ENCODE measurements at places on chromosomes 1 and 21. TPM values are rescaled to one million over a fixed set of nuclear protein-coding genes. Genes with fewer than 3 reads are reported as not detected.

The COA7 gene
- 11.3 TPM for total RNA-seq

The VCAM1 gene
- 54.8 TPM for total RNA-seq

The OPRD1 gene
- total RNA-seq: not detected

The S1PR1 gene
- total RNA-seq: 12.9 TPM

The LCE1E gene
- not detected for total RNA-seq

The NHLH2 gene
- under 0.01 TPM for total RNA-seq

The HUNK gene
- 1.3 TPM for total RNA-seq

The KLF18 gene
- not detected for total RNA-seq

The LCE1D gene
- not detected for total RNA-seq

The PLCH2 gene
- total RNA-seq: under 0.01 TPM

- peak; percentile 41 for DNase-seq
Measured at GRCh38 chr1:23657659-23658275, 33.8 kb upstream of the RPL11 start.

DNA sequence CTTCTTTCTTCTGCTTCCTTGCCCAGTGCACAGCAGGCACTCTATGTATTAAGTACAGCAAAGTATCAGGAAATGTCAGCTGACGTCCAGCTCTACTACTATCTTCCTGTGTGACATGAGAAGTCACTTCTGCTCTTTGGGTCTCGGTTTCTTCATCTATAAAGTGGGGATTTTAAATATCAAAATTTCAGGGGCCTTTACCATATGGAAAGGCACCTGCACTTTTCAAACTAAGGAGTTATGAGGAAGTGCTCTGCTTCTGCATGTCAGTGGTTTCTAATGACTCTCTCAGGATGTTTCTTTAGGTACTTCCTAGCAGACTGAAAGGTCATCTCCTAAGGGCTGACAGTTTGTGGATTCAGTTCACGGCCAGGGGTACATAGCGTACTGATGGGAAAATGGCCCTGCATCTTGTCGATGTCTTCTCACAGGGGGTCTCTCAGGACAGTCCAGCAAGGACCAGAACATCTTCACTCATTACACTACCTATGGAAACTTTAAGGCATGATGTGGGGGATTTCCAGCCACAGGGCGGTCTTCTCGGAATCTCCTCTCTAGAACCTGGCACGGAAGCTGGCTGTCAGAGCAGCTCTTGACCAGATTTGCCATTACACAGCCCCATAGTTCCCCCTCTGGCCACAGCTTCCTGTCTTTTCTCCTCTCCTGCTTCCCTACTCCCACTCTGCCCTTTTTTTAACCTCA, 42.0 kb upstream of the MTF1 start:
- no peak for DNase-seq

GRCh38 chr1:112522621-112523020, 13.9 kb downstream of the WNT2B start:
- peak; percentile 97 for DNase-seq

DNA sequence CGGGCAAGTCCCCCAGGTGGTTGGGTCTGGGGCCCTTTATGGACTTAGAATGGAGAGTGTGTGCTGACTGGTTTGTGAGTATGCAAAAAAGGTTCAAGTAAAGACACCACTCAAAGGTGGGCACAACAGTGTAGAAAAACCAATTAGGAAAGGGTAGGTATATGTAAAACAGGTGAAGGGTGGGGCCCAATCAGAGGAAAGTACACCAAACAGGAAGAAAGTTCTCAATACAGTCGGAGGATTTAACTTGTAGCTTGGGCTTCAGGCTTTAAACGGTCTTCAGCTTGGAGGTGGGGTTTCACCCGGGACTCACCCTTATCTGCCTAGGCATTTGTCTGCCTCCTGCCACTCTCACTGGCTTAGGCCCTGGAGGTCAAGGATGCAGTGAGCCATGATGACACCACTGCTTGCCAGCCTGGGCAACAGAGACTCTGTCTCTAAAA, 6.8 kb upstream of the PUM1 start:
- DNase-seq: no peak

GRCh38 chr1:17212009-17212408, 7.1 kb downstream of the PADI1 start:
- no peak for DNase-seq

GRCh38 chr1:227766015-227766634, 30.9 kb downstream of the SNAP47 start:
- DNase-seq: no peak

DNA sequence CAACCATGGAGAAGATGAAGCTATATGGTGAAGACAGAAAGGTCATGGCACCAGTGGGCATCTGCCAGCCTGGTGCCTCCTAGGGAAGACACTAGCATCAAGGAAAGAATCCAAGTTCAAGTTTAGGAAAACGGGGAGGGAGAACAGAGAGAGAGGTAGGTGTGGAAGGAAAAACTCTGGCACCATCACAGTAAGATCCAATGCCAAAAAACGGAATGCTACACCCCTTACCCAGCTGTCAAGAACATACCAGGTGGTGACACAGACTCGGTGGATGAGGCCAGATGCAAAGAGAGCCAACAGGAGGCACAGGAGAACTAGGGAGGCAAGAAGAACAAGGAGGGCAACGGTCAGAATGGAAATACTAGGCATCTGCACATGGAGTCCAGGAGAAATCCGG, 3.6 kb downstream of the KRTCAP2 start:
- DNase-seq: no peak

GRCh38 chr1:117609471-117609911, 3.6 kb downstream of the TENT5C start:
- no peak for DNase-seq

DNA sequence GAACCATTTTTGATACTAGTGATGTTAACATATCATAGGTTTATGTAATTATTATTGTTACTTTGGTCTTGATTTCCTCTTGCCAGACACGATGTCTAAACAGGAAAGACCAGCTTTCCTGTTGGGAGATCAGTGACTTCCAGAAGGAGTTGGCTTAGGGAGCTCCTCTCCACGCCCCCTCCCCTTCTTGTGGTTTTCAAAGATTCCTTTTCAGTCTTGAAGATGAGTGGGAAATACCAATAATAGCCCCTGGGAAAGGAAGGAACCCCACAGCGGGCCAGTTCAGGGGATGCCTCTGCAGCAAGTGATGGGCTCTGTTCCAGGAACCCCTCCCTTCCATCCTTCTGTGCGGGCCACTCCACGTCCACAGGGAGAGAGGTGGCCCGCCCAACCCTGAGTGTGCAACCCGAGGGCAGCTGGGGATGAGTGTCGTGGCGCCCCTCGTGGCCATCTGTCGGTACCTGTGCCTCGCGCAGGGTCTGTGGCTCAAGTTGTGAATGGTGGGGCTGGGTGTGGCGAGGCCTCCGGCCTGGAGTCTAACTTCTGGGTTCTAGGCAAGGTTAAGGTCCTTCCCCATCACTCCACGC, 65.7 kb downstream of the TLR5 start:
- DNase-seq: no peak

DNA sequence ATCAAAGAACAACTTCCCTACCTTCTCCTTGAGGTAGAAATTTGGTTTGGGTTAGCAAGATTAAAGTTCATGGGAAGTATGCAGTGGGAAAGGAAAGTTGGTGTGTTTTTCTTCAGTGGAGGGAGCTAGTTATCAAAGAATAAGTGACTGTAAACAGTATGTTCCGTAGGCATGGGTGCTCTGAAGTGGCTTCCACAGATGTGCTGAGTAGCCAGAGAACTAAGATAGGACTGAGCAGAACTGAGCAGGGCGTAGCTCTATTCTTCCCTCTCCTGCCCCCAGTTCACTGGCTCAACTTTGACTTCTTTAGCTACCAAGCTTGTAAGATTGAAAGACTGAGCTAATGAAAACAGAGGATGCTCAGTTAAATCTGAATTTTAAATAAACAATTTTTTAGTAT, 3.4 kb downstream of the ADCY10 start:
- DNase-seq: no peak

DNA sequence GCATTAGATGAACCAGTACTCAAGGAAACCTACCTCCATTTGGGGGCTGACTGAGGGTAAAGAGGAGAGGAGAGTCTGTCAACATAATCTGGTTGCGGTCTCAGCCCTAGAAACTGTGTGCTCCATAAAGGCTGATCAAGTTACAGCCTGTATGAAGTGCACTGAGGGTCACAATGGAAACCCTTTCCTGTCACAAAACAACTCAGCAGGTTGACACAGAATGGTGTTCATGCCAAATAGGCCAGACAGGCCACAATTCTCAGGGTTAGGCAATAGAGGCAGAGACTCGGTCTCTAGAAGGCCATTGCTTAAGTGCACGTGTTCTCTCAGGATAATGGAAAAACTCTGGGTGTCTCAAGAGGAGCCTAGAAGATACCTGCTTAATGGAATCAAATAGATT, 4.1 kb upstream of the ANKRD35 start:
- DNase-seq: no peak

DNA sequence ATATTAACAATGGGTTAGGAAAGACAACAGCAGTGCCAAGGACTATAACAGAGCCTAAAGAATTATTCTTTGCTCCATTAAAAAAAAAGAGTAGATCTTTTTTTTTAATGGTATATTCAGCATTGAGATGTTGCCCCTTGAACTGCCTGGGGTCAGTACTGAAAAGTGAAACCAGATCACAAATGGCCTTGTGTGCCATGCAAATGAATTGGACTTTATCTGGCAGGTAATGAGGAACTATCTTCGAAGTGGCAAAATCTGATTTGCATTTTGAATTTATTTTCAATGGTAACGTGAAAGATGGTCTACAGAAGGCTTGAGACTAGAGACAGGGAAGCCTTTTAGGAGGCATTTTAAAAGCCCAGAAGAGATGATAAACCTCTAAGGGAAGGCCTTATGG, 21.4 kb upstream of the PKN2 start:
- no peak for DNase-seq

DNA sequence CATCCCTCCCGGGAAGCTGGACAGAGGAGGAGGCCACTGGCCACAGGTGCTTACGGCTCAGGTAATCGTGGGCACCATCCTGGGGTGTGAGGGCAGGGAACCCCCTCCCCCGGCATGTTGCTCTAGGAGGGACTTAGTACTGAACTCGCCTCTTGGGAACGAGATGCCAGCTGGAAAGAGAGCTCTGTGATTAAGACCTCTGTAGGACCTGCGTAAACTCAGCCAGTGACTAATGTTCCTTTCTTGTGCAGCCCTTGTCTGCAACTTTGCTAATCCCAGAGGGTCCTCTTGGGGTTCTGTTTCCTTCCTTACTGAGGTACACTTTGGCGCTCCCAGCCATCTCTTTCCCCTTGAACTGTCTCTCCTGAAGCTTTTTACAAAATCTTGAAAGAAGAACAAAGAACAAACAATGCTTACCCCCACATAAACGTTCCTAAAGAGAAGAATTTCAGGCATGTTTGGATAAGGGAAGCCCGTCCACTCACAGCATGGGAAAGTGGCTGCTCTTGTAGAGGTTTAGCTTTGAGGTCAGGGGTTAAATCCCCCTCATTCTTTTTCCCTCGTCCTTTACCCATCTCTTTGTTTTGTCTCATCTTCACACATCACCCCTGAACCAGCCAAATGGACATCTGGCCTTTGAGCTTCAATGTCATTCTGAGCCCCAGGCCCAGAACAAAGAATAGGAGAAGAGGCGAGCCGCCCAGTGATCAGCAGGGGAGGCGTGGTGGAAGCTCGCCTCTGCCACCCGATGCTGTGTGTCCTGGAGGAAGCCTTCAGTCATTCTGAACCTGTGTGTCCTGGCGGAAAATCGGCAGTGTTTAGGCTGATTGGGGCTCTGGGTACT, 37.4 kb downstream of the CITED4 start:
- DNase-seq: peak; percentile 34

DNA sequence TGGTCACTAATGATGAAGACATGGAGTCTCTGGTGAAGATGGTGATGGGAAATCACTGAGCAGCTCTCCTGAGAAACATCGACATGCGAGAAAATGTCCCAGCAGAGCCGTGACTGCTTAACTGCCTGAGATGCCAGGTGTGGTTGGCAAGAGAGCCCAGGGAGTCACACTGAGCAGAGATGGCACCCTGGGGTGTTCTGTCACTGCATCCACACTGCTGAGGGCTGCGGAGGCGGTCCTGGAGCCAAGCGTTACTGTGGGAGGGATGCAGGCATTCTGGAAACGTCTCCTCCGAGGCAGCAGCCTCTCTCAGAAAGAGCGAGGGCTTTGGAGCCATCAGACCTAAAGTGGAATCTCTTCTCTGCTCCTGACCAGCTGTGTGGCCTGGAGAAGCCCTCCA, 57.2 kb downstream of the EPHB2 start:
- no peak for DNase-seq

DNA sequence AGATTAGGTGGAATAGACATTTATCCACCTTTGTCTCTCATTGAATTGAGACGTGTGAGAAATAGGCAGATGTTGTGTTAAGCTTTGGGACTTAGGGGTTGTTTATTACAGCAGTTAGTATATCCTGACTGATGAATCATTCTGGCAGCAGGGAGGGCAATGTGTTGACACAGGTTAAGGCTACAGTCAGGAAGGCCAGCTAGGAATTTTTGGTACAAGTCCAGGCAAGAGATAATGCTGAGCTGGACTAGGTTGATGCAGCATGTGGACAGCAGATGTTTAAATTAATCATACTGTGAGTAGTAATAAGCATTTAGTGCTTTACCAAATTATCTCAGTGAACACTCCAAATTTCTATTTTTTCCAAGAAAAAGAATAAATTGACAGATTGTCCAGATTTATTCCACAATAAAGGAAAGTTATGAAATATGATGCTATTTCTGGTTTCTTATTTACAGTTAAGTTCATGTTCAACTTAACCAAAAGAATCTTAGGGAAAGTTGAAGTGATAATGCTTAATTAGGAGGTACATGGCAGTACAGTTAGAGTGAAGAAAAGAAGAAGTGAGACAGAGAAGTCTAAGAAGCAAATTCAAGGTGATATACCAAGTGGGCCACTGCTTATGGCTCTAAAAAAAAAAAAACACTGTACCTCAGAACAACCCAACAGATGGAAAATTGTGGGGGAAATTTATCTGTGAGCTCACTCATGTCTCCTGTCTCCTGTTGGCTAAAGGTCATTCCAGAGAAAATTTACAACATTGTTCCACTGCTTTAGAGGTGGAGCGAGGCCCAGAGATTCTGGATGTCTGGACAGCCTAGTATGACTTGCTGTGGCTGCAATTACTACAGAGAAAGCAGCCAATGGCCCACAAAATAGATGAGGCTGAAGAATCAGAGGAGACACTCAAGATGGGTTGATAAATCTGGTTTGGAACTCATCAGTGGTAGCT, 102.7 kb upstream of the C21orf91 start:
- DNase-seq: peak; percentile 68

DNA sequence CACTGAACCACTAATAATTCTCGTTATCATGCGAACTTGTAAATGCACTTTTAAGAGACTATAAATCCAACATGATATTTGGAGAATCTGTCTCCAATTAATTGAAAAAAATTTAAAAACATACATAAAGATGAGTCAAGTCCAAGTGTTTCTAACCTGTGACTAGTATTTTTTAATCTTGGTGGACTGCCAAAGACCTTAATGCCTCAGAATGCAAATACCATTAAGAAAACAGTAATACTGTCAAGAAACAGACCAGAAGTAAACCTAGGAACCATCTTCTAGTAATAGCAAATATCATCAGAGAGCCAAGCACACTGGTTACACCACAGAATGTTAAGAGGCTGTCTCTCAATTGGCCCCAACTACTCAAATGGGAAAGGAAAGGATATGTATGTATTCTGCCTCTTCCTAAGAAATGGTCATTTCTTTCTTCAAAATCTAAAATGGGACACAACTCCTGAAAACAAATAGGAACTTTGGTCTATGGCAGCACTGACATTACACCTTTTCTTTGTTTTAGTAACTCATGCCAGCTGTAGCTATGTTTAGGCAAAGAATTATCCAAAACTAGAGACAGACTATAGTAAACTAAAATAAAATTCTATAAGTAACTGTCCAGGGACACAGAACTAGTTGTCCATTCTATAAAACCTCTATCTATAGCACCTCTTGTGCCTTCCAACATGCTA, 15.8 kb downstream of the SCYL3 start:
- peak; percentile 93 for DNase-seq

GRCh38 chr1:229863651-229864545, 203.1 kb upstream of the GALNT2 start:
- DNase-seq: no peak

GRCh38 chr1:218496561-218496960, 151.4 kb downstream of the TGFB2 start:
- DNase-seq: peak; percentile 98

Data from fibroblast of villous mesenchyme (primary cell).